ENCODE measurements at places on chromosomes 16 and 17.

GRCh38 chr17:18921912-18922451 is 30.0 kb upstream of the SLC5A10 start:
- peak; percentile 48 for DNase-seq

GRCh38 chr17:61459939-61460718 is 7.9 kb downstream of the TBX4 start:
- no peak for DNase-seq

- no peak for DNase-seq
Measured at GRCh38 chr16:70725912-70726828, 40.3 kb upstream of the MTSS2 start.

DNA sequence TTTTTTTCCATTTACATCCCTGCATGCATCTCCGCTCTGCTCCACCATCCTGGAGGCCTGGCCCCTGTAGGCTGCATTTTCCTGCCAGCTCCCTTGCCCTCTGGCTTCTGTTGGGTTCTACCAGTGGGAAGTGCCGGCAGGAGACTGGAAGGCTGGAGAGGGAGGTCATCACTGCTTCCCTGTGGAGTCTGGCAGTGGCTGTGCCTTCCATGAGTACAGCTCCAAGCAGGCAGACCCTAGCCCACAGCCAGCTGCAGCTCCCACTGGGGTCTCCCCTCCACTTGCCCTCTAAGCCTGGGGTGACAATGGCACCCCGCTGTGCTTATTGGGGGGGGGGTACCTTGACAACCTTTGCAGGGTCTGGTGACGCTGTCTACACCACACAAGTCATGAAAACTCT is 37.3 kb downstream of the MMP15 start:
- DNase-seq: no peak

DNA sequence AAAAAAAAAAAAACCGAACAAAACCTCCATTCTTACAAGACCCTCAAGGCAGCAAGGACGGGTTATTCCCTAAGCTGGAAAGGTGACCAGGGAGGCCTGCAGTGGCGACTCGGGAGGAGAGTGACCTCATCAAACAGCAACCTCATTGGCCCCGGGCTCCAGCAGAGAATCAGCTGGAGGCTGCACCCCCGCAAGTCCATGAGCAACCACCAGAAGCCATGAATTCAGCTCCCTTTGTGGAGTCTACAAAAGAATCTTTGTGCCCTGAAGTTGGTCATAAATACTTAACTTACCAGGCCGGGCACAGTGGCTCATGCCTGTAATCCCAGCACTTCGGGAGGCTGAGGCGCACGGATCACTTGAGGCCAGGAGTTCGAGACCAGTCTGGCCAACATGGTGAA is 80.9 kb upstream of the CREBBP start:
- DNase-seq: no peak

DNA sequence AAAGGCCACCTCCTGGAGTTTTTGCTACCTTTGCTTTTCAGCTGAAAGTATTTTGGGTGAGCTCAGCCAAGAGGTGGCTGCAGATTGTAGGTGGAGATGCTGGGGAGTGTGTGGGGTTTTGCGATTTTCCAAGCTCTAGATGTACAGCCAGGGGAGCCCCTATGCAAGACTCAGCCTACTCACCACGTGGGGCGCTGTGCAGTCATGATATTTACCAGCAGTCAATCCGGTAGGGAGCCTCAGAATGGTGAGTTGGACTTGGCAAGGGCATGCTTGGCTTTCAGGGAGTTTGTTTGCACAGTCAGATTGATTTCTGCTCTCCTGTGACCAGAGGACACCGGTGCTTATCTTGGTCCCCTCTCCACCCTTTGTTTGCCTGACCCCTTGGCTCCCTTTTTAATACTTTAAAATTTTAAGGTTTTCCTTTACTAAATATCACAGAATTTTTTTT is 175.3 kb downstream of the UTP18 start:
- DNase-seq: no peak

GRCh38 chr16:17343028-17343427 is 127.7 kb downstream of the XYLT1 start:
- peak; percentile 71 for DNase-seq

DNA sequence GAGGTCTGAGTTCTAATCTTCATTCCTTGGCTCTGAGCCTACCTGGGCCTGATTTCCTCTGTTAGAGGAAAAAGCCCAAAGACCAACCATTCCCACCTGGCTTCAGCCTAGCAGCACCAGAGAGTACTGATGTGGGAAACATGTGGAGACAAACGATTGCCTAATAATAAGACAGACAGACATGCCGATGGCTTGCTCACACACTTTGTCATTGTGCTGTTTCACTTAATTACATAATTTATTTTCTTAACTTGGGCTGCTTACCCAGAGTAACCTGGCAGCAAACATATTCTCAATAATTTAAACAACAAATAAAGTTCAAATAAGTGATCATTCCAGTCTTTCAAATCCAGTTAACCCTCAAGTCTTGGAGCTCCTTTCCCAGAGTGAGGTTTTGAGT is 83.4 kb downstream of the MAF start:
- DNase-seq: no peak

DNA sequence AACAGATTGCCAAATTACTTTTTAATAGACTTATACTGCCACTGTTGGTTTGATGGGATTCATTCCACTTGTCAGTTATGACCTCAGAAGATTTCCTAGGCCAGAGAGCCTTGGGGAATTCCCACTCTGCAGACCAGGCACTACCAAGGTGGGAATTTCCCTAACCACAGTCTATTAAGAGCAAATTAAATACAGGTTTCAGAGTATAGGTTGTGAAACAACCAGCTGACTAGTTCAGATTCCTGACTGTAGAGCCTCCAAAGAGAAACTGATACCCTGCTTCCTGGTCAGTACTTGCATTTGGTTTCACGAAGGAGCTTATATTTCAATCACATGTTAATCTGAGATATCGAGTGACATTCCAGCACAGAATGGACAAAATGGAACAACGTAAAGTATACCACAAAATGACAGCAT is 186.5 kb downstream of the STX8 start:
- peak; percentile 9 for DNase-seq

GRCh38 chr16:2473999-2474876 is 689 bp upstream of the TBC1D24 start:
- DNase-seq: peak; percentile 35

DNA sequence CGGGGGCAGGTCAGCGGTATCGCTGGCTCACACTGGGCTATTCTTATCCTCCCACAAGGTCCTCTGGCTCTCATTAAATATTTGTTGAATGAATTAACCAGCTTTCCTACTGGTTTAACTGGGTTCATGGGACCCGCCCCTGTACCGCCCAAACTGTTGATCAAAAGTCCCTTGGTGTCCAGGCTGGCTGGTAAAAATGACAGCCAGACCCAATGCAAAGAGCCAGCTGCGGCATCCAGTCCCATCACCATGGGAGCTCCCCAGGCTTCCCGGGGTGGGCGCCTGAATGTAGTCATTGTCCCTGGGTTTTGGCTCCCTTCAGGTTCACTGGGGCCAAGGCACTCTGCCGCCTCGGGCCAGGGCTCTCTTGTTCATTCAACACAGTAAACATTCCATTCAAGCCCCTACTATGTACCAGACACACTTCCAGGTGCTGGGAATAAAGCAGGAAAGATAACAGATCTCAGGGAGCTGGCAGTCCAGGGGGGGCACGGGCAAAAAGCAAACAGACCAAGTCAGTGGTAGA is 11.7 kb upstream of the ATP2C2 start:
- DNase-seq: no peak

DNA sequence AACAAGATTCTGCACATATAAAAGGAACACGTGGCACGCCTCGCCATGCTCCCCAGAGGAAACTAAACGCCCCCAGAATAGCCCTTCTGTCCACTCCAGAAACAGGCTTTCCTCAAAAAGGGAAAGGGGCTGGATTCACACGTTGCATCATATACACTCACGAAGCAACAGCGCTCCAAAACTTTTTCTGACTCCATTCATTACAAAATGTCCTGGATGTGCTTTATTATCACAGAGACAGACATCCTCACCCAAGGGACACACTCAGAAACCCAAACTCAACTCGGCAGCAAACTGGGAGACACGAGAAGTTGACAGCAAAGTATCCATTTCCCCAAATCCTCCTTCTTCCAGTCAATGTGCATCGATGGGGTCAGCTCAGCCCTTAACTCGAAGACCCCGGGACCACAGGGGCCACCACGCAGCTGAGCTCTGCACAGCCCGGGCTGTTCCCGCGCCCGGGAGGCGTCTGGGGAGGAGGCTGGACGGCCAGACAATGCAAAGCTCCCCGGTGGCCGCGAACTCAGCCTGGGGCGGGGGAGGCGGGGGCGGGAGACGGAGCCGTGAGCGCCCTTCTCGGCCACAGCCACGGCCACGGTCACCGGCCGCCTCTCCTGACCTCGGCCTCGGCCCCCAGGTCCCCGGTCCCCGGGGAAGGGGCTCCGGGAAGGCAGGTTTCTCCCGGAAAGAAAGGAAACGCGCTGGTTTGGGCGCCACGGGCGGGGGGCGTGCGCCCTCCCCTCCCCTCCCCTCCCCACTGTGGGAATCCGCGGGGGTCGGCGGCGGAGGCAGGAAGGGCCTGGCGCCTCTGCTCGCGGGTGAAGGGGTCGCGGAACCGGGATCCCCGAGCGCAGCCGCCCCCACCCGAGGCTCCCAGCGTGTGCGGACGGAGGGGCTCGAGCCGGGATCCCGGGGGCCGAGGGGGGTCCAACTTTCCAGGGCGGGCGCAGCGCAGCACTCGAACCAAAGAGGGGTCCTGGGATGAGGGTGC is 1.2 kb downstream of the NXN start:
- DNase-seq: no peak

DNA sequence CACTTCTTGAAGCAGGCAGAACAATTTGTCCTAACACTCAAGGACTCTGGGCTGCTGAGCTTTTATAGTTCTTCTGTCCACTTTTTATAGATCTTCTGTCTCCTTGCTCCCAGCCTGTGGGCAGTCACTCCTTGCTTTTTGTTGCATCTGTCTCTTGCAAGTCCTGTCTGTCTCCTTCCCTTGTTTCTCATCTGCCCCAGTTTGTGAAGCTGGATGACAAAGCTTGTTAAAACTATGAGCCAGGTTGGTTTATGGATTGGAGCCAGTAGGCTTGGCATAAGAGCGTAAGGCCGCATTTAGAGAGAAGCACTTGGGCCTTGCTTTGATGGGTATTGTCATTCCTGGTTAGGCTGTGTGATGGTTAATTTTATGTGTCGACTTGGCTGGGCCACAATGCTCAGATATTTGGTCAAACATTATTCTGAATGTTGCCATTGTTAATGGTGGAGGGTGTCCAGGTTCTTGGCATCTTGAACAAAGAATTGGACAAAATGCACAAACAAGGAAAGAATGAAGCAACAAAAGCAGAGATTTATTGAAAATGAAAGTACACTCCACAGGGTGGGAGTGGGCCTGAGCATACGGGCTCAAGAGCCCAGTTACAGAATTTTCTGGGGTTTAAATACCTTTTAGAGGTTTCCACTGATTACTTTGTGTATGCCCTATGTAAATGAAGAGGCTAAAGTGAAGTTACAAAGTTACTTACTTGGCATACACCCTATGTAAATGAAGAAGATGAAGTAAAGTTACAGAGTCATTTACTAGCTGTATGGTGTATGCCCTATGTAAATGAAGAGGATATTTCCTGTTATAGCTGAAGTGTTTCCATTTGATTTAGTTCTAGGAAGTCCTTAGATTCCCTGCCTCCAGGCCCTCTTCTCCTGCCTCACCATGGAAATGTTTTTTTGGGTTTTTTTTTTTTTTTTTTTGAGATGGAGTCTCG is 8.0 kb upstream of the CPPED1 start:
- no peak for DNase-seq

GRCh38 chr17:9306086-9306485 is 269.5 kb downstream of the STX8 start:
- no peak for DNase-seq

GRCh38 chr16:71648162-71648561 is 22.2 kb downstream of the MARVELD3 start:
- no peak for DNase-seq

- no peak for DNase-seq
Measured at GRCh38 chr17:21174713-21175112, 39.2 kb downstream of the TMEM11 start.

Data from T-helper 2 cell treated with Interferon-gamma antibody and Interleukin-4, amounts not matched to agents 5 μg/mL and 100 μg/mL, for 36 hours (primary cell).